ENCODE measurements at places on chromosomes 4 and X.

DNA sequence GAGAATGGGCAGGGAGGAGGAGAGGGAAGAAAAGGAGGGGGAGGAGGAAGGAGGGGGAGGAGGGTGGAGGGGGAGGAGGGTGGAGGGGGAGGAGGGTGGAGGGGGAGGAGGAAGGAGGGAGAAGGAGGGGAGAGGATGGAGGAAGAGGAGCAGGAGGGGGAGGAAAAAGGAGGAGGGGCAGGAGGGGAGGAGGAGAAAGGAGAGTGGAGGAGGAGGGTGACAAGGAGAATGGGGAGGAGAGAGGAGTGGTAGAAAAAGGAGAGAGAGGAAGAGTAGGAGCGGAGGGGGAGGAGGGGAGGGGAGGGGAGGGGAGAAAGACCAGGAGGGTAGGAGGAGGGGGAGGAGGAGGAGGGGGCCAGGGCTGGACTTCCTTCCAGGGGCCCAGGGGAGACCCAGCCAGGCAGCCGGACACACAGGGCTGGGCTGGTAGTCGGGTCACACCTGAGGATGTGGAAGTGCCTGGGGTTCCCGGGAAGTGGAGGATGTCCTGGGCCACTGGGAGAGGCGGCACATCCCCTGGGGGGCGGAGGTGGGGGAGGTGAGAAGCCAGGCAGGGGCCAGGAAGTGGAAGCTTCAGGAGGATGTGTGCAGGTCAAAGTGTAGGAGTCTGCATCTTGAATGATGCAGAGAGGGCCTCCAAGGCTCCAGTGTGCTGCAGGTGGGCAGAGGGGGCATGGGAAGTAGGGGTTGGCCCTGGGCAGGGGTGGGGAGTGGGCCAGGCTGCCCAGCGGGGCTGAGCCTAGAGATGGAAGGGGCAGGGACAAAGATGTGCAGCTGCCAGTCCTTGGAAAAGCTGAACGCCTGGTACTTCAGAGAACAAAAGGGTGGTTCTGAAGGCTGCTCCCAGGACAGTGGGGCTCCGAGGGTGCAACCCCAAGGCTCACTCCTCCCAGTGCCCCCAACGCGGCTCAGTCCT lies 18.8 kb downstream of the IL3RA start:
- no peak for DNase-seq

DNA sequence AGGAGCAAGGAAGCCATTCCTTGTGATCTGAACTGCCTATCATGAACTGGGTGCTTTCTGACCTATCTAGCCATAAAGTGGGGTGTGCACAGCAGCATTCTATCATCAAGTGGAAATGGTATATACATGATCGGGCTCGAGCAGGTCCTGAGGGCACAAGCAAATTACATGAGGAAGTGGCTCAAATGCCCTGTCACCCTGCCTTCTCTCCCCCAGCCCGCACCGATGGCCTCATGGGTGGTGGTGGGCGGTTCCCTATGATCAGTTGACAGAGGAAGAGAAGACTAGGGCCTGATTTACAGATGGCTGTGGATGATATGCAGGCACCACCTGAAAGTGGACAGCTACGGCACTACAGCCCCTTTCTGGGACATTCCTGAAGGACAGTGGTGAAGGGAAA lies 46.3 kb upstream of the BCLAF3 start:
- no peak for DNase-seq

- no peak for DNase-seq
These were observed 291 bp upstream of the NBDY start for GRCh38 chrX:56728752-56729151.

GRCh38 chr4:100907465-100908454 lies 389.9 kb upstream of the EMCN start:
- no peak for DNase-seq

- no peak for DNase-seq
These were observed 6.3 kb upstream of the HSPA4L start for GRCh38 chr4:127775843-127776242.

DNA sequence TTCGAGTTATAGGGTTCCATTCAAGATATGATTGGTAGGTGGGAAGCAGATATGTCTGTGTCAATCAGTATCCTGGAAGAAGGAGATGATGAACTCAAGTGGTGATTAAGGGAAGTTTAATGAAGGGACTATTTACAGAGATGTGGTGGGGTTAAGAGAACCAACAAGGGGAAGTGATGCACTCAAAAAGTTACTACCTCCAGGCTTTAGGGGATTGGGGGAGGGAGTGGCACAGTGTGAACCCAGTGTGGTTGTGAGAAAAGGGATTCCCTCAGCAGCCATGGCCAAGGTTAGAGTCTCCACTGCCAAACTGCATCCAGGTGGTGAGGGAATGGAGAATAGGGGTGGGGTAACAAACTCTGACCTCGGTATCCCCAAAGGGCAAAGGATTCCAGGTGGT lies 27.9 kb downstream of the PKD2 start:
- no peak for DNase-seq

- DNase-seq, result peak; percentile 2
These were observed 1.3 kb upstream of the CITED1 start for GRCh38 chrX:72306851-72307645.

- no peak for DNase-seq
These were observed at the start of gene RAB33B for GRCh38 chr4:139454111-139455045. RAB33B (plus strand) TSS chr4:139454121; CDS start chr4:139454196, 75 bp downstream.

GRCh38 chr4:172802032-172802431 lies 366.6 kb upstream of the GALNT7 start:
- DNase-seq, result no peak

GRCh38 chr4:171118091-171118490 lies 695.1 kb upstream of the GALNTL6 start:
- DNase-seq, result no peak

DNA sequence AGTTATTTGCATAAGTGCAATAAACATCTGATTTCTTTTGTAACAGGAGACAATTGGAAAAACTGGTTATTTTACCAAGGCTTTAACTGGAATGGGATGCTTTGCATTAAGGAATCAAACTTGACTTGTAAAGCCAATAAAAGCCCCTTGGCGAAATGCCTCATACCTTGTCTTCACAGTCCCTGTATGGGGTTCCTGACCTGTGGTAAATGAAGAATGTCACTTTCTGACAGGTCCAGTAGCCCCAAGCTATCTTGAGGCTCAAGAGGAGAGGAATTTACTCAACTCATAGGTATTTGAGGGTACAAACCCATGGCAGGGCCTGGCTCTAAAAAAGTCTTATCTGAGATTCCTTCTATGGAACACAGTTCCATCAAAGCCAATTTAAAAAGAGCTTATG lies 78.0 kb downstream of the ACOX3 start:
- DNase-seq, result no peak

GRCh38 chr4:47315346-47315745 lies 148.2 kb downstream of the COMMD8 start:
- no peak for DNase-seq

DNA sequence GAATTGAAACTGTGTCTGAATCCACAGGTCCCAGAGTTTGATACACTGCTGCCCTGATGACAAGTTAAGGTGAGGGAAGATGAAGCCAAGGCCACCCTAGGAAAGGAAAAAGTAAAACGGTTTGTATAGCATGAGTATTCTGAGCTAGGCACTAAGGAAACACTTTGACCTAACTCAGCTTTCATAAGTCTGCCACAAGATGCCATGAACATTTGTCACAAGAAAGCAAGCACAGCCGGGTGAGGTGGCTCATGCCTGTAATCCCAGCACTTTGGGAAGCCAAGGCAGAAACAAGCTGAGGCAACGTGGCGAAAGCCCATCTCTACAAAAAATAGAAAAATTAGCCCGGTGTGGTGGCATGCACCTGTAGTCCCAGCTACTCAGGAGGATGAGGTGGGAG lies 34.2 kb downstream of the ELOVL6 start:
- no peak for DNase-seq

GRCh38 chr4:178462710-178463109 lies 1020.5 kb upstream of the AGA start:
- DNase-seq, result no peak

- no peak for DNase-seq
These were observed 360.9 kb upstream of the ATOH1 start for GRCh38 chr4:93467484-93468155.

DNA sequence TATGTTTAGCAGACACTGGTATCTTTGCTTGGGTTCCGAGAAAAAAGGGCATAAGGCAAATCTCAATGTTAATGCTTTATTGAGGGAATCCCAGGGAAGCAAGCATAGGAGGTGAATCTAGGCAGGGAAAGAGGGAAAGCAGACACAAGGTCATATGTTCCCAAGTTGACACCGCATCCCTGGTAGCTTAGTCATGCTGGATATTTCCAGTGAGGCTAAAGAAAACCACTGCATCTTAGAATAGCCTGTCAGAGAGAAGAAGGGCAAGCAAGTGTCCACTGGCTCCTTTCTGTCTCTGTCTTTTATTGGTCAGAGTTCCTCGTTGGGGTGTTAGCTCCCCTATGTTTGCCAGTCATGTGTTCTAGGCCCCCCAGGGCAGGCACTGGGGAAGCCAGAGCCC lies 104.7 kb downstream of the NKX6-1 start:
- no peak for DNase-seq

GRCh38 chr4:32251126-32251525 lies 1531.0 kb downstream of the PCDH7 start:
- no peak for DNase-seq

DNA sequence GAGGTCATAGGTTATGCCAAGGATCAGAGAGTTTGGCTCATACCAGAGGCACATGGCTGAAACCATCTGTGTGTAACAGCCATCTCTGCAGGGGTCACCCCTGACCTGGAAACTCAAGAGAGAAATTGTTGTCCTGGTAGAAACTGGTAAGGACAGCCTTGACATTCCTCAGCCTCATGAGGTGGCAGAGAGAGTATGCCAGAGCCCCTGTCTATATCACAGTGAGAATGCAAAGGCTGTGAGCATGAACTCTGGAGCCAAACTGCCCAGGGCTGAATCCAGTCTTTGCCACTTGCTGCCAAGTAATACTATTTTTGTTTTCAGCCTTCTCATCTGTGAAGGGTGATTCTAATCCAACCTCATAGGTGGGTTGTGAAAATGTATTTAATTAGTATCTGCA lies 37.1 kb upstream of the CCDC149 start:
- DNase-seq, result no peak

- DNase-seq, result no peak
These were observed 206.3 kb downstream of the SLC7A11 start for GRCh38 chr4:138035781-138036258.

DNA sequence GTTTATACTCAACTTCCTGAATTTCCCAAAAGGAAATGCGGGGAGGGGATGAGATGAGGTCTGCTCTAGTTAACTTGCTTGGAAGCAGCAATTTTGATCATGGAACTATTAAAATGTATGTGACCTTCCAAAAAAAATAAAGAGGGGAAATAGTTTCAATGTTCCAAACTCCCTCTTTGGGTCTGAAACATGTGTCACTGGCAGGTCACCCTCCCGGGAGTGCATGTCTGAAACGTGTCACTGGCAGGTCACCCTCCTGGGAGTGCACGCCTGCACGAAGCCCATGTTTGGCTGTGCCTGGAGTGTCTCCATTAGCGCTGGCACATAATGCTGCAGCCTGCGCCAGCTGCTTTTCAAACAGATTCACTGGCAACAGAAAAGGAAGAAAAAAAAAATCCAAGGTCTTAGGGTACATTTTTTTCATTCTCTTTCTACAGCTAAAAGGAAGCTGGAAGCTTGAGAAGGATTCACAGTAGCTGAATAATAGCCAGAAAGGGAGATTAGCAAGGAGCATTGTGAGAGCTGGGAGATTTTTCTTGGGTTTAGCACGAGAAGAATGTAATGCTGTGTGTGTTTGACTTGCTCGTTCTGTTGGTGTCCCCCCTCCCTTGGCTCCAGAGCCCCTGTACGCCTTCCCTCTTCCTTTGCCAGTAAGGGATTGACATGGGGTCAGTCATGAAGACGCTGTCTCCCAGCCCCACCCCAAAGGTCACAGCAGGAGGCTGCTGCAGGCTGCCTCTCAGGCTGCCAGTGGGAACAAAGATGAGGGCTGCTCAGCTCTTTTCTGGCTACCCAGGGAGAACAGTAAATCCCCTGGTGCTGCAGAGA lies 39.2 kb upstream of the TLR3 start:
- DNase-seq, result no peak

GRCh38 chrX:71998836-71999509 lies 88.3 kb downstream of the NHSL2 start:
- peak; percentile 24 for DNase-seq

DNA sequence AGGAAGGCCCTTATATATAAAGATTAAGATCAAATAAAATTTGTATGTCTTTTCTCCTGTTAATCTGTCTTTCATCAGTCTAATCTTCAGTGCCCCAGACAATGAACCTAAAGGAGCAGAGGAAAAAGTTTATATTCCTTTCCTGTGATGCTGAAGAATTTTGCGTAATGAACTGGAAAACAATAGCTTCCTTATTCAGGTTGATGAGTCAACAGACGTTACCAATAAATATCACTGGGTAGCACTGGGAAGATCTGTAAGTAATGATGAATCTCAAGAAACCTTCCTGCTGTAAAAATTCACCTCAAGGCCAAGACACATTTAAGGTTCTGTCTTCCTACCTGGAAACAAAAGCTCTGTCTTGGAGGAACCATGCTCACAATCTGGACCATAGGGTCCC lies 25.5 kb downstream of the CDKN2AIP start:
- DNase-seq, result no peak

- no peak for DNase-seq
These were observed 31.2 kb downstream of the ANK2 start for GRCh38 chr4:113080624-113081023.

GRCh38 chr4:129897111-129897510 lies 801.2 kb downstream of the C4orf33 start:
- no peak for DNase-seq

GRCh38 chr4:7371210-7371941 lies 63.4 kb downstream of the PSAPL1 start:
- no peak for DNase-seq

- no peak for DNase-seq
These were observed 486.5 kb downstream of the ARAP2 start for GRCh38 chr4:35757836-35758235.

DNA sequence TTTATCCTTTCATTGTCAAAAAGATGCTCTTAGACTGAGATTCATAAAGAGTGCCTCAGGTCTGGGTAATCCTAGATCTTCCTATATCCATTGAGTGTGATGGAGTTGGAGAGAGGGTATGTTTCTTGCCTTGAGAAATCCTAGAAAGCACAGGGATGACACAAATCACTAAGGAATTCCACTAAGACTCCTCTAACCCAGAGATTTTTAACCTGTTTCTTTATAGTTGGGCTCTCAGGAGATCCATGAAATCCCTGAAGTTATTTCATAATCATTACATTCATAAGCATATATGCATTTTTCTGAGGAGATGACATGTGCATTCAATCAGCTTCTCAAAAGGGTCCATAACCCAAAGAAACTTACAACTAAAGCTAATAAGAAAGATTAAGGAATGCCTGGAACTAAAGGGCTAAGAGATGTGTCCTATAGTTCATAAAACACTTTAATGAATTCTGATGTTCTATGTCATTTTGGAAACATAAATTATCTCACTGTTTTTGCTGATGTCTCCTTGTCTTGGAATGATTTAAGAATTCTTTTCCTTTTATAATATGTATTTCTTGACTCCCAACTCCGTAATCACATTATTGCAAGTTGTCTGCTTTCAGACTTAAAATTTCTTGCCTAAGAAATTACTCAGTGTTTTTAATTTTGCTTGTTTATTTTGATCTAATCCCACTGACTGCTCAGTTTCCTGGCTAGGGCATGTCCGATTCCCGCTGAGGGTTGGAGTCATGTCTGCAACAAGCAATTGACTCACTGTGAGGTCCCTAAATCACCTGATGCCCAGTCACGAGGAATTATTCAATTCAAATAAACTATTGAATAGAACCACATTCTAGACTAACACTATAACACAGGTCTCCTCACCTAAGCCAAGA lies 2.8 kb upstream of the AMTN start:
- DNase-seq, result no peak

Measured in effector memory CD4-positive, alpha-beta T cell (primary cell).